ENCODE measurements at places on chromosomes 12 and 14.
A peak's percentile ranks its signal among the peaks of the same experiment; 100 is the strongest.

- no peaks in the 10 kb centered on the region for H3K4me1 ChIP-seq
- H3K36me3 ChIP-seq = no peaks in the 10 kb centered on the region
- DNase-seq = no peak
- no peak overlapping the region for H3K4me3 ChIP-seq
- no peaks in the 10 kb centered on the region for H3K27me3 ChIP-seq
Observed at GRCh38 chr14:32319368-32320049, 9.6 kb upstream of the AKAP6 start.

DNA sequence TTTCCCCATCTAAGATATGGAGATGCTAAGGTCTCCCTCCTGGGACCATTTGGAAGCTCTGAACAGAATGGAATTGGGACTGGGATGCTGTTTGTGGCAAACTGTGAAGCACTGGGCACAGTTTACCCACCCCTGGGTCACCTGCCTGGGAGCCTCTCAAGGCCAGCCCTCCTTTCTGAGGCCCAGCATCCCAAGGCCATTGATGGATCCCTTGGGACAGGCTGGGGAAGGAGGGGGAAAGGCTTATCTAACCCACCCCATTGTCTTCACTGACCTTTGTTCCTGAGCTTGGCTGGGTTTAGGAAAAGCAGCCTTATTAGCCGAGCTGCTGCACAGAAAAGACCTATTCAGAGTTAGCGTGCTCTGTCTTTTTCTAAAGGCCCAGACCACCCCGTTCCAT lies 5.2 kb downstream of the CCDC85C start:
- H3K4me1 ChIP-seq = peaks cover 79% of the 10 kb centered on the region
- peaks cover 16% of the 10 kb centered on the region for H3K27me3 ChIP-seq
- DNase-seq = no peak
- no peak overlapping the region for H3K27ac ChIP-seq
- H3K36me3 ChIP-seq = no peaks in the 10 kb centered on the region

DNA sequence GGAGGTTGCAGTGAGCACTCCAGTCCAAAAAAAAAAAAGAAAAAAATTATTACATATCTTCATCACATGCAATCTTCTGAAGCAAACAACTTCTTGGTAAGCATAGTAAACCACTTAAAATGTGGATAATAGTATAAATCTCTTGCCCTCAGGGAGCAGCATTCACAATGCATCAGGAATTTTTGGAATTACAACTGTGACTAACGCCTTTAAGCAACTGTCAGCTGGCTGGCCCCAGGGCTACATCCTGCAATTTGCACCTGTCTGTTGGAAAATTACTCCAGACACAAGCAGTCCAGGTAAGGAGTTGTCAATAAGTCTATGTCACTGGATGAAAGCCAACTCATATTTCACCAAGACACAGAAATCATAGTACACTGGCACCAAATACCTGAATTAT lies 5.5 kb upstream of the SLC7A7 start:
- H3K4me1 ChIP-seq = peaks cover 60% of the 10 kb centered on the region
- no peak overlapping the region for H3K4me3 ChIP-seq
- no peak for DNase-seq
- no peaks in the 10 kb centered on the region for H3K36me3 ChIP-seq
- no peak overlapping the region for H3K27ac ChIP-seq
- peaks cover 6% of the 10 kb centered on the region for H3K27me3 ChIP-seq

- H3K27ac ChIP-seq = no peak overlapping the region
- peaks cover 2% of the 10 kb centered on the region for H3K27me3 ChIP-seq
- no peak for DNase-seq
- no peak overlapping the region for H3K4me3 ChIP-seq
- peaks cover 26% of the 10 kb centered on the region for H3K36me3 ChIP-seq
Observed at GRCh38 chr12:66156654-66157053, 13.1 kb downstream of the TMBIM4 start.

- no peak overlapping the region for H3K4me3 ChIP-seq
- H3K4me1 ChIP-seq = peaks cover 6% of the 10 kb centered on the region
- peaks cover 85% of the 10 kb centered on the region for H3K36me3 ChIP-seq
- peak overlapping the region; percentile 1 for H3K27ac ChIP-seq
- no peaks in the 10 kb centered on the region for H3K27me3 ChIP-seq
Observed at GRCh38 chr12:12622418-12622817, 10.7 kb downstream of the CREBL2 start.

GRCh38 chr14:52327374-52328226 lies 13.5 kb downstream of the PTGER2 start:
- H3K36me3 ChIP-seq = peaks cover 23% of the 10 kb centered on the region
- DNase-seq = no peak
- peaks cover 13% of the 10 kb centered on the region for H3K4me1 ChIP-seq
- H3K4me3 ChIP-seq = no peak overlapping the region
- peak overlapping the region; percentile 44 for H3K27ac ChIP-seq

- H3K36me3 ChIP-seq = no peaks in the 10 kb centered on the region
- peaks cover 3% of the 10 kb centered on the region for H3K27me3 ChIP-seq
- no peaks in the 10 kb centered on the region for H3K4me1 ChIP-seq
- DNase-seq = no peak
- no peak overlapping the region for H3K27ac ChIP-seq
Observed at GRCh38 chr14:63155511-63156185, 48.6 kb upstream of the RHOJ start.

GRCh38 chr12:1663440-1664132 lies 27.3 kb upstream of the ADIPOR2 start:
- H3K27me3 ChIP-seq = peaks cover 15% of the 10 kb centered on the region
- no peak for DNase-seq
- no peaks in the 10 kb centered on the region for H3K36me3 ChIP-seq

GRCh38 chr14:77579065-77579464 lies 37.4 kb downstream of the SPTLC2 start:
- no peaks in the 10 kb centered on the region for H3K27me3 ChIP-seq
- H3K4me1 ChIP-seq = peaks cover 6% of the 10 kb centered on the region
- H3K36me3 ChIP-seq = peaks cover 28% of the 10 kb centered on the region
- no peak overlapping the region for H3K27ac ChIP-seq
- no peak overlapping the region for H3K4me3 ChIP-seq

DNA sequence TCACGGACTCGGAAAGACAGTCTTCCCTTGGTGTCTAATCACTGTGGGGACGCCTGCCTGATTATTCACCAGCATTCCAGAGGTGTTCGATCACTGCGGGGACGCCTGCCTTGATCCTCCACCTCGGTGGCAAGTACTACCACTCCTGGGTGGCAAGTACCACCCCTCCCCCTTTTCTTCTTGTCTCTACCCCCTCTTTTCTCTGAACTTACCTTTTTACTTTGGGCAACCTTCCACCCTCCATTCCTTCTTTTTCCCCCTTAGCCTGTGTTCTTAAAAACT lies 12.0 kb upstream of the LGMN start:
- H3K36me3 ChIP-seq = no peaks in the 10 kb centered on the region
- no peak overlapping the region for H3K4me3 ChIP-seq
- H3K4me1 ChIP-seq = peaks cover 38% of the 10 kb centered on the region
- H3K27ac ChIP-seq = no peak overlapping the region

- H3K4me3 ChIP-seq = no peak overlapping the region
- no peaks in the 10 kb centered on the region for H3K36me3 ChIP-seq
- peaks cover 5% of the 10 kb centered on the region for H3K4me1 ChIP-seq
Observed at GRCh38 chr12:66852765-66853164, 173.9 kb upstream of the GRIP1 start.

GRCh38 chr14:79436335-79436734 lies 775.0 kb downstream of the DIO2 start:
- no peaks in the 10 kb centered on the region for H3K36me3 ChIP-seq
- H3K27ac ChIP-seq = no peak overlapping the region
- peaks cover 4% of the 10 kb centered on the region for H3K27me3 ChIP-seq
- H3K4me3 ChIP-seq = no peak overlapping the region
- no peak for DNase-seq

DNA sequence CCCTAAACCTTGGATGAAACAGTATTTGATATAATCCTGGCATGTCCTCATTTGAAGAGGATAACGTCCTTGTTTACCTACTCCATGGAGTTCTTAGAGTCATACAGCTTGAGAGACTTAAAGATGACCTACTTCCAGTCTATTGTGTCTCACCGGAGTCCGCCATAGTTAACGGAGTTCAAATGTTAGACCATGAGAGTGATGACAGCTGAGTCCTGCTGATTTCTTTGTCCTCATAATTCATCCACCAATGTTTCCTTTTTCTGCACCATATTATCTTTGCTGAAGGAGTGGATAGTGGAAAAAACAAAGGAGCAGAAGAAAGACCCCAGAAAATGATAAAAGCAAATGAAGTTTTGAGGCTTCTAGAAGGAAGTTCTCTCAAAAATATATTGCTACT lies 75.8 kb upstream of the HIF1A start:
- H3K4me1 ChIP-seq = peaks cover 26% of the 10 kb centered on the region
- no peak for DNase-seq
- H3K36me3 ChIP-seq = no peaks in the 10 kb centered on the region
- H3K27me3 ChIP-seq = peaks cover 11% of the 10 kb centered on the region
- H3K27ac ChIP-seq = no peak overlapping the region
- no peak overlapping the region for H3K4me3 ChIP-seq

DNA sequence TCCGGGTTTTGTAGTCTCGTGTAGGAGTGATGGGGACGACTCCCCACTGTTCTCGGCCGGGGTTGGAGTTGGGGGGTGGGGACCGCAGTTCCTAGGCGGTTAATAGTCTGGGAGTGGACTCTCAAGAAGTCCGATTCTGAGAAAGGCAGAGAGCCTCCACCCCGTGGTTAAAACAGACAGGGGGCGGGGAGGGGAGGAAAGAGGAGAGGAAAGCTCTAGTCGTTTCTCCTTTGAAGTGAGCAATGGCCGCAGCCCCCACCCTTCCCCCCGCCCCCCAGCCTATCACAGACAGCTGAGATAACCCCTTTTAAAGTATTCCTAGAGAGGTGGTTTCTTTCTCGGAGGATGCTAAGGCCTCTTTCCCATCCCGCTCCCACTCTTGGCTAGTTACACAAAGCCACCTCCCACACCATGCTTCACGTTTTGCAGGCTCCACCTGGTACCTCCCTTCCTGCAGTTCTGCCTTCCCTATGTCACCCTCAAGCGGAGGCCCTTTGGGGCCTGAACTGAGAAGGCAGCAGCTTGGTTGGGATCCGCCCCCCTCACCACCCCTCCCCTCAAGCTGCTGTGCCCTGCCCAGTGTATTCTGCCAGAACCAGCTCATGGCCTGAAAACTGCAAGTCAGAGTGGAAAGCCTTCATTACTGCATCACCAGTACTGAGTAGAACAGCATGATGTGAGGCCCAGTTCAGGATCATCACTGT lies 853 bp downstream of the USP5 start:
- peaks cover 44% of the 10 kb centered on the region for H3K36me3 ChIP-seq
- H3K4me3 ChIP-seq = peak overlapping the region; percentile 94
- H3K4me1 ChIP-seq = peaks cover 52% of the 10 kb centered on the region
- peak; percentile 31 for DNase-seq

- H3K4me1 ChIP-seq = peaks cover 12% of the 10 kb centered on the region
Observed at GRCh38 chr12:100799770-100800169, 5.2 kb downstream of the ANO4 start.

DNA sequence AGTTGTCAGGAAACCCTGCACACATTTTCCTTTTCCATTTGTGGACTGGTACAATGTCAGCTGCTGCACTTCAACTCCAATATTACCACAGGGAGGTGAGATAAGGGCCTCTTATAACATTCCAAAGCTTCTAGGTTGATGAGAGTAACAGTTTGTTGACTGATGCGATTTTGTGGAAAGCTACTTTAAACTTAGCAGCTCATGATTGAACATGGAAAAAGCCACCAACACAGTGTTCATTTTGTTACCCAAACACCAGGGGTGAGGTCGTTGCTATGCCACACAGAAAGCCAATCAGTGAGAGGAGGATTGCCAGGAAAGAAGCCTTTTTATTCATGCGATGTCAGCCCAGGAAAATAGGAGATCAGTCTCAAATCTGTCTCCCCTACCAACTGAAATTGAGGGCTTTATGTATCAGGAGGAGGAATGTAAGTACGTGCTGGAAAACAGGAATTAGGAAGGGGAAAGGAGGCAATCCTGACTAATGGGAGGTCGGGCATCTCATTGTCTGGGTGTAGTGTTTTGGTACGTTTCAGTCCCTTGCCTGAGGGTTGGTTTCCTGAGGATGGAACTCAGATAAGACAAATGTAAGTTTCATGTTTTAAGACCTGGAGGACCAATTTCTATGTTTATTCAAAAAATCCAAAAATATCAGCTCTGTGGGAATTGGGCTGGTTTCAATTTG lies 92.7 kb upstream of the PLEKHA5 start:
- H3K27ac ChIP-seq = no peak overlapping the region
- no peak for DNase-seq
- peaks cover 3% of the 10 kb centered on the region for H3K36me3 ChIP-seq
- H3K4me3 ChIP-seq = no peak overlapping the region
- H3K4me1 ChIP-seq = peaks cover 43% of the 10 kb centered on the region
- no peaks in the 10 kb centered on the region for H3K27me3 ChIP-seq

DNA sequence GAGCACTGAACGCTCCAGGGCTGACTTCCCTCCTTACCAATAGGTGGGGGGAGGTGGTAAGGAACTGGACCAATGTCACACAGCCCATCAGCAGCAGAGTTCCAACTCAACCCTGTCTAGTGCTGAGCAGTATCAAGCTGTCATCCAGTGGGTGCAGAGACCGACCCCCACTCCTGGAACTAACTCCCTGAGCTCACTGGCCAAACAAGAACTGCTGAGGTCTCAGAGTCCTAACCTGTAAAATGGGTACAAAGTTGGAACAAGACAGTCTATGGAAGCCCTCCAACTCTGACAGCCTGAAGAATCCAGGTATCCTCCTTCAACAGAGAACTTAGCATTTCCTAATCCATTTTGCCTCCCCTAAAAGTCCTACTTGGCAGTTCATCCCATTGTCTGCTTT lies 91.1 kb upstream of the CLMN start:
- no peaks in the 10 kb centered on the region for H3K36me3 ChIP-seq
- peaks cover 18% of the 10 kb centered on the region for H3K27me3 ChIP-seq
- no peak for DNase-seq
- no peak overlapping the region for H3K4me3 ChIP-seq
- peaks cover 51% of the 10 kb centered on the region for H3K4me1 ChIP-seq
- no peak overlapping the region for H3K27ac ChIP-seq

- H3K27ac ChIP-seq = no peak overlapping the region
- H3K36me3 ChIP-seq = peaks cover 41% of the 10 kb centered on the region
- H3K4me3 ChIP-seq = no peak overlapping the region
- peaks cover 23% of the 10 kb centered on the region for H3K4me1 ChIP-seq
Observed at GRCh38 chr14:75835156-75835725, 146.6 kb downstream of the TGFB3 start.

GRCh38 chr14:95601650-95602049 lies 66.8 kb downstream of the GLRX5 start:
- no peak overlapping the region for H3K27ac ChIP-seq
- H3K4me3 ChIP-seq = no peak overlapping the region
- peaks cover 14% of the 10 kb centered on the region for H3K4me1 ChIP-seq

GRCh38 chr12:51890133-51890464 lies 2.2 kb downstream of the ANKRD33 start:
- peaks cover 21% of the 10 kb centered on the region for H3K27me3 ChIP-seq
- peaks cover 29% of the 10 kb centered on the region for H3K4me1 ChIP-seq
- no peak overlapping the region for H3K4me3 ChIP-seq
- DNase-seq = no peak
- H3K27ac ChIP-seq = no peak overlapping the region

GRCh38 chr14:68367536-68367935 lies 425.3 kb downstream of the ZFP36L1 start:
- H3K27ac ChIP-seq = peak overlapping the region; percentile 64
- H3K36me3 ChIP-seq = peaks cover 9% of the 10 kb centered on the region

- H3K27ac ChIP-seq = no peak overlapping the region
- no peaks in the 10 kb centered on the region for H3K36me3 ChIP-seq
- no peak overlapping the region for H3K4me3 ChIP-seq
- no peak for DNase-seq
- H3K27me3 ChIP-seq = no peaks in the 10 kb centered on the region
- no peaks in the 10 kb centered on the region for H3K4me1 ChIP-seq
Observed at GRCh38 chr14:57378661-57379060, 11.7 kb upstream of the NAA30 start.
